ENCODE measurements at places on chromosomes 12 and 14. TPM values are rescaled to one million over a fixed set of nuclear protein-coding genes. Genes with fewer than 3 reads are reported as not detected.

Gene SYT1
- total RNA-seq = not detected

GRCh38 chr12:64531665-64532334, 78.5 kb upstream of the RASSF3 start:
- DNase-seq = no peak
- H3K36me3 ChIP-seq = no peaks in the 10 kb centered on the region
- H3K4me3 ChIP-seq = no peak overlapping the region
- H3K4me1 ChIP-seq = no peaks in the 10 kb centered on the region
- no peaks in the 10 kb centered on the region for H3K27me3 ChIP-seq

Gene TSPAN11
- total RNA-seq = not detected

Gene MBIP
- total RNA-seq = 30.1 TPM

DNA sequence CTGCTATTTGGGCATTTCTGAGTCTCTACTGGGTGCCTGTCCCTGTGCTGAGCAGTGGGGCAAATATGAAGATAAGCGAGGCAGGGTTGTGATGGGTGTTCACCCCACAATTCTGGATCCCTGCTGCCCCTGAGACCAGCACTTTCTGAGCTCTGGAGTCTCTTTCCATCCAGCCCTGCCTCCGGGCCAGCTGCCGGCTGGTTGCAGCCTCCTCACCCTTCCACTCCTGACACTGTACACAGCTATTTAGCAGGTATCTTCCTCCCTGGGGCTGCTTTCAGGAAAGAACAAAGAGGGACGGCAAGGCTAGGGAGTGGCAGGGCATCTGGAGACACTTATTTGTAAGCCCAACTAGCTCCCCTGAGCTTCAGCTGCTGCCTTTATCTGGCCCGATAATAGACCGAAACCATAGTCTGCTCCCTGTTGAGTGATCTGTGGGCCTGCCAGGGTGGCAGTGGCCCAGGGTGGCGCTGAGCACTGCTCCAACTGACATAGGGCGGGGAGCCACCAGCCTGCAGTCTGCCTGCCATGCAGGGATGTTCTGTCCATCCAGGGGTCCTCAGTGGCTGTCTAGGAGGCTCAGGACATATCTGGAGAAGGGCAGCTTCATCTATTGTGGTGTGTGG, 7.6 kb upstream of the KRT80 start:
- H3K27me3 ChIP-seq = peaks cover 10% of the 10 kb centered on the region
- H3K4me3 ChIP-seq = no peak overlapping the region
- peaks cover 7% of the 10 kb centered on the region for H3K4me1 ChIP-seq
- no peak overlapping the region for H3K27ac ChIP-seq
- DNase-seq = no peak

- H3K36me3 ChIP-seq = no peaks in the 10 kb centered on the region
- H3K4me1 ChIP-seq = peaks cover 5% of the 10 kb centered on the region
- no peaks in the 10 kb centered on the region for H3K27me3 ChIP-seq
- no peak for DNase-seq
Observed at GRCh38 chr12:3243376-3244084, 166.4 kb downstream of the TSPAN9 start.

Gene MEG3
- 0.10 TPM for total RNA-seq

DNA sequence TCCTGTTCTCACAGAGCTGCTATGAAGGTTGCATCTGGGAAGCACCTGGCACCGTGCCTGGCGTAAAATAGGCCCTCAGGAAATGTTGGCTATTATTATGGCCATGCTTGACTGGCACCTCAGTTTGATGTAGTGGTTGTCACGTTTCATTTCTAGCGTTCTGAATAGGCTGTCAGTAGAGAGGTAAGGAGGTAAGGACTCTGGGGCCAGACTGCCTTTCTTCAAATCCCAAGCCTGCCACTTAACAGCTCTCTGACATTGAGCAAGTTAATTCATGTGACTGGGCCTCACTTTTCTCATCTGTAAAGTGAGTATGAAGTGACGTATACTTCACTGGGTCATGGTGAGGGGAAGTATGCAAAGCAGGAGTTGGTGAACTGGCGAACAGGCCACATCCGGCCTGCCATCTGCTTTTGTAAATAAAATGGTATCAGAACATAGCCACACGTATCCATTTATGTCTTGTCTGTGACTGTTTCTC, 196.2 kb downstream of the CACNA1C start:
- DNase-seq = no peak
- no peaks in the 10 kb centered on the region for H3K27me3 ChIP-seq
- H3K36me3 ChIP-seq = no peaks in the 10 kb centered on the region
- H3K27ac ChIP-seq = no peak overlapping the region

DNA sequence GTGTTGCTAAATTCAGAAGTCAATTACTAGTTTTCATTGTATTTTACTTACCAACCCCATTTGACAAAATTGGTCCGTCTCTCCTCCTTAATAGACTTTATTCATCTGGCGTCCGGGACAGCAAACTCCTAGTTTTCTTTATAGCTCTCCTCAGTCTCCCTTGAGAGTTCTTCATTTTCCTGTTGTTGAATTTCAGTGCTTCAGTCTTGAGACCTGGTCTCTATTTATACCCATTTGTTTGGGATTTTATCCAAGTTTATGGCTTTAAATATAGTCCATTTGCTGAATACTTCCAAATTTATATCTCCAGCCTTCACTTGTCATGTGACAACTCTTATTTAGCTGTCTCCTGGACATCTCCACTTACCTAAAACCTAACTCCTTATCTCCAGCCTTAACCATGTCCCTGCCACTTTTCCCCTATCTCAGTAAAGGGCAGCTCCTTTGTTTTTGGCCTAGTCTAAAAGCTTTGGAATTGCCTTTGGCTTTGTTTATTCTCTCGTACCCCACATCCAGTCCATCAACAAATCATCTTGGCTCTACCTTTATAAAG, 23.5 kb downstream of the KTN1 start:
- peaks cover 19% of the 10 kb centered on the region for H3K36me3 ChIP-seq
- peaks cover 32% of the 10 kb centered on the region for H3K4me1 ChIP-seq
- no peak for DNase-seq
- H3K4me3 ChIP-seq = no peak overlapping the region
- H3K27me3 ChIP-seq = no peaks in the 10 kb centered on the region
- H3K27ac ChIP-seq = no peak overlapping the region

Measured in activated naive CD8-positive, alpha-beta T cell treated with anti-CD3 and anti-CD28 coated beads for 36 hours (primary cell).